ENCODE measurements at places on chromosomes 7 and 10.

- peak; percentile 47 for DNase-seq
Measured at GRCh38 chr7:44379366-44380188, 54.2 kb upstream of the CAMK2B start.

- no peak for DNase-seq
Measured at GRCh38 chr7:30864101-30864500, 47.6 kb upstream of the AQP1 start.

- peak; percentile 35 for DNase-seq
Measured at GRCh38 chr10:79127151-79127961, 58.6 kb downstream of the ZMIZ1 start.

DNA sequence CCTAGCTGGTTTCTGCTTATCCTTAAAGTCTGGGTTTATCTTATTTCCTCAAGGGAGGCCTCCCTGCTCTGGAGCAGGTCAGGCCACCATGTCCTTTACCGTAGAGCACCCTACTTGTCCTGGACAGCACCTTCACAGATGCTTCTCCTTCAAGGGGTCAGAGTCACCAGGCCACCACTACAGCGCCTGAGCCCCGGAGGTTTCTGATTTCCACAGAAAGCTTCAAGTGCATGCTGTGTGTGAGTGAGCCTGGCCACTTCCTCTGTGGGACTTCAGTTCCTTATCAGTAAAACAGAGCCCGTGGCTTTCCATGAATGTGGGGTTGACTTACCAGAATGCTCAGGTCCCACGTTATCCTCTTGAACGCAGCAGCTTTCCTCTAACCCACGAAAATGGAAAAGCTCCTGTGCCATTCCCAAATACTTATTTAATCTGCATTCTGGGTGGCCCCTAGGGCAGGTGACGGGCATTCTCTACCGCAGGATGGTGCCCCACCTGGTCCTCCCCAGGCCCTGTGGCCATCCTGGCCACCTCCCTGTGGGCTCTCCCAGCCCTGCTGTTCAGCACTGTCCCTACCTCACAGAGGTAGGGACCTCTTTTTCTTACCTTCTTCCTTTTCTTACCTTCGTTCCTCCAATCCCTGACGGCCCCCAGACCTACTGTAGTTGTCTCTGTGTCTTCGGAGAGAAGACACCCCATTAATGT is 1.4 kb upstream of the DOCK1 start:
- DNase-seq, result no peak

GRCh38 chr7:79702116-79702515 is 248.6 kb upstream of the MAGI2 start:
- peak; percentile 57 for DNase-seq

GRCh38 chr10:63200431-63200830 is 67.3 kb downstream of the NRBF2 start:
- DNase-seq, result no peak

- peak; percentile 59 for DNase-seq
Measured at GRCh38 chr7:142177869-142178268, 66.4 kb downstream of the MGAM2 start.

DNA sequence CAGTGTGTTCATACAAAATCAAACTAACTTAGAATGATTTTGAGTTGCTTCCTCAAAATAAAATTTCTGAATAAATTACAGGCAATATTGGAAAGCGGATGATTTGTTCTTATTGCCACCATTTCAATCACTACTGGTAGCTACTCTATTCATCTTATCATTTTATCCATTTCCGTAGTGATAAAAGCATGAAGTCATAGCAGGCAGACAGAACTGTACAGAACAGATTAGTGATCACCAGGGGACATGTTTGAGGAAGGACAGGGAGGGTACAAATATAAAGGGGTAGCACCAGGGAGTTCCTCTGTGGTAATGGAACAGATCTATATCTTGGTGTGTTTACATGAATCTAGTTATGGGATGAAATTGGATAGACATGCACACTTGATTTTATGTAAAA is 138.5 kb downstream of the WNT2 start:
- DNase-seq, result no peak

- no peak for DNase-seq
Measured at GRCh38 chr10:80900661-80901060, 363.0 kb downstream of the SH2D4B start.

DNA sequence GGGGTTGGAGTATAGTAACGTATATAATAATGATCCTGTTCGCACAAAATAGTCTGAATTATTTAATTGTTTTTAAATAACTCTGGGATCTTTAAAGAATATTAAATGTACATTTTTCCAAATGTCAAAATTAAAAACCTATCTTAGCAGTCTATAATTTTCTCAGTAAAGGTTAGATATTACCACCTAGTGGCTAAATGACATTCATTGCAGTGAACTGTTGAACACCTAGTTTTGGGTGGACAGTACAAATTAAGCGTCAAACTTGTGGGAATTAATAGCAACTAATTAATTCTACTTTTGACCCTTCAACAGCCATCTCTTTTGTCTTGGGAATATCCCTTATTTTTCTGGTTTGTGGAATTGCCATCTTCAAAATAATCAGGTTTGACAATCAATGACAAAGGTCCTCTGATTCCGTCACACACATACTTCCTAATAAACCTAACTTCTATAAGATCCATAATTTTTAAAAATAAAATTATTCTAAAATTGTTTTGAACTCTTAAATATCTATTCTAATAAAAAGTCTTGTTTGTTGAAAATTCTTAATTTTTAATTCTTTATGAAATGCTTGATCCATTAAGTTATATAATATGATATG is 165.7 kb downstream of the SEMA3D start:
- no peak for DNase-seq

- peak; percentile 9 for DNase-seq
Measured at GRCh38 chr10:18185621-18186020, 45.4 kb downstream of the CACNB2 start.

DNA sequence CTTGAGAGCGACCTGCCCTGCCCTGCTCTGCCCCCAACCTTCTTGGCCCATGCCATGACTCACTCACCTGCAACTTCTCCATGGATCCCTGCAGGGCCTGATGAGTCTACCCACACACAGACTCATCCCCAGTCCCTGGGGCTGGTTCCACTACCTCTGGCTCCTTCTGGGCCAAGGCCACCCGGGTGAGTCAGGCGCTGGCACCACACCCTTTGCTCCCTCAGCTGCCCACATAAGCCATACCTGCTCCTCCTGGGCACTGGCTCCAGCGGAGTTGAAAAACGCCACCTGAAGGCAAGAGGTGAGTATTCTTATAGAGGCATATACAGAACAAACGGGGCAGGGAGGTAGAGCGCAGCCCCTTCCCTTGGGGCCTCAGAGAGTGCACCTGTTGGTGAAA is 16.2 kb upstream of the MTPAP start:
- peak; percentile 77 for DNase-seq

GRCh38 chr7:931871-932650 is 22.4 kb downstream of the ADAP1 start:
- no peak for DNase-seq

DNA sequence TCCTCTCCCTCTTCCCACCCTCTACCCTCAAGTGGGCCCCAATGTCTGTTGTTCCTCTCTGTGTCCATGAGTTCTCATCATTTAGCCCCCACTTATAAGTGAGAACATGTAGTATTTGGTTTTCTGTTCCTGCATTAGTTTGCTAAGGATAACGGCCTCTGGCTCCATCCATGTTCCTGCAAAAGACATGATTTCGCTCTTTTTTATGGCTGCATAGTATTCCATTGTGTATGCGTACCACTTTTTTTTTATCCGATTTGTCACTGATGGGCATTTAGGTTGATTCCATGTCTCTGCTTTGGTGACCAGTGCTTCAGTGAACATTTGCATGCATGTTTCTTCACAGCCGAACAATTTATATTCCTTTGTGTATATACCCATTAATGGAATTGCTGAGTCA is 51.7 kb upstream of the ATP6V0A4 start:
- no peak for DNase-seq

GRCh38 chr10:104612571-104613205 is 28.4 kb upstream of the SORCS3 start:
- DNase-seq, result no peak

GRCh38 chr10:96685306-96685705 is 35.0 kb downstream of the PIK3AP1 start:
- no peak for DNase-seq

GRCh38 chr10:132624847-132625471 is 87.4 kb downstream of the INPP5A start:
- DNase-seq, result no peak

DNA sequence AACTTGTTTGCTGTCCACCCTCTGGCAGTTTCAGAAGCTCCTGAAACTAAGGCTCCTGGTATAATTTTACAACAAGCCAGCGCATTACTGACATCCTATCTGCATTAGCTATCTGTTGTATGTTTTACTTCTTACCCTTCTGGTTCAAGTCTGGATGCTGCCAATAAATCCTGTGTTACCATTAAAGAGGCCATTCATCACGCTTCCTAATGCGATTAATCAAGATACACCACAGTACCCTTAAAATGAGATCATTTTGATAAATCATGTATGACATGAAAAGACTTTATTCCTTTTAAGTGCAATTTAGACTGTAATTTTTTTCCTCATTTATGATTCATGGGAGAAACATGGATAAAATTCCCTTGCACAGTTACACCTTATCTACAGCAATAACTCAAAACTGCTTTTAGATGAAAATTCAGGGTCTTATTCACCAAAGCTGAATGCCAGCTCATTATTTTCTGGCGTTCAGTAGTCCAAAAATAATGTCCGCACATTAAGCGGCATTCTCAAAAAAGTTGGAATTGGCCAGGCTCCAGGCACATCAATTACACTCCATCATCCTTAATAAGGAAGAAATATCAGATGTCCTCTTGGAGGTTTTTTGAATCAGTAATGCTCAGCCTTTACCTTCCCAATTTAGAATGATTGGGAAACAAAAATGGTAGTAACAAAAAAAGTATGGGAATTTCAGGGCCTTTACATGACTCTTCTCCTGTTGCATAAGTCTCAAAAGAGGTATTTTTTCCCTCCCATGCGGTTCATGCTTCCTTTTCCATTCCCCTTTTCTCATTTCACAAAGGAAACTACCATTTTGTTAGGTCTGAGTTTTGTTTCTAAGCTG is 878.5 kb downstream of the LRMDA start:
- DNase-seq, result no peak

- no peak for DNase-seq
Measured at GRCh38 chr7:157348548-157348947, 11.7 kb downstream of the DNAJB6 start.

DNA sequence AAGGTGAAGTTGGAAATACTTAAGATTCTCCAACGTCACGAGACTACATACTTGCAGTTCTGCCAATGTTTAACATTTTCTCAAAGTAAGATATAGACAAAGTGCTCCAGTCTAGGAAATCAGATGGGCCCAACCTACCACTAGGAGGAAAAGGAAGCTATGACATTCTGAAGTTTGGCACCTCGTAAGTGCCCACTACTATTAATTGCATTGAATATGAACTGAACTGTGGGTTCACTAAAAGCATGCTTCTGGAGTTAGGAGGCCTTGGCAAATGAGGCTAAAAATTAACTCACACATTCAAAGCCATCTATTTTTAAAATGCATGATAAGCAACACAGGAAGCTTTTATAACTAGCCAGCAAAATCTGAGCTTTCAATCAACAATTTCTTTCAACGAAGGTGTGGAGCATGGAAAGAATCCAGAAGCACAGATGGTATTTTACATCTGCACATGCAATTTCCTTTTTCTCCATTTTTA is 149.7 kb downstream of the LRRTM3 start:
- DNase-seq, result no peak

DNA sequence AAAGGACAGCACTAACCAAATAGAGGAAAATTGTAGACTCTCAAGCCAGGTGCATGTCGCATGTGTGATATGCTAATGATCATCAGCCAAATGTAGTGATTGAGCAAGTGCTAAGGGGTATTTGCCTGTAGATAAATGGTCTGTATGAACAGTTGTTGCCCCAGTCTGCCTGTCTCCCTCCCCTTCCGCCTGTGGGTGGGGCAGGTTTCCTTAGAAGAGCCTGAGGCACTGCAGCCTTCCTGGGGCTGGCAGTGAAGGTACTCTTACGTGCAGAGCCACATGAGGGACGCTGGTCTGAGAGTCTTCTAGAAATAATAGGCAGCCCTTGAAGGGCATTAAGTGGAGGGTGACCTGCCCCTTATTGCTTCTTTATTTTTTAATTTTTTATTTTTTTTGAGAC is 152.1 kb downstream of the SNX10 start:
- no peak for DNase-seq

- DNase-seq, result no peak
Measured at GRCh38 chr7:127979113-127979727, 52.0 kb downstream of the LRRC4 start.

GRCh38 chr7:36115448-36116321 is 37.4 kb upstream of the EEPD1 start:
- DNase-seq, result peak; percentile 95

DNA sequence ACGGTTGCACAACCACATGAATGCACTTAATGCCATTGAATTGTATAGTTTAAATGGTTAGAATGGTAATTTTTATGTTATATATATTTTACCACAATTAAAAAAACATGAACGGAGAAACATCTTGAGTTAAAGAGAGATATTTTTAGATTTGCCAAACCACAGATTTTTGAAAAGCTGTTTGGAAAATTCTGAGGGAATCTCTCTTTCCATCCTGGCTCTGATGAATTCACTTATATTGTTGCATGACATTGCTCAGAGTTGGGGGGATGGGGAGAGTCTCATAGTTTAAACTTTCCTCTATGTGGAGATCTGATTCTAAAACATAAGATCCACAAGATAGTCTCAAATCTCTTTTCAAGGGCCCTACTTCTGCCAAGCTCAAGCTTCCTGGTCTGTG is 275.0 kb upstream of the NPVF start:
- no peak for DNase-seq

- DNase-seq, result no peak
Measured at GRCh38 chr10:123327450-123327849, 173.2 kb downstream of the BUB3 start.

- DNase-seq, result no peak
Measured at GRCh38 chr10:91185239-91185875, 35.1 kb upstream of the PCGF5 start.

GRCh38 chr10:88534072-88534665 is 48.9 kb downstream of the RNLS start:
- no peak for DNase-seq

DNA sequence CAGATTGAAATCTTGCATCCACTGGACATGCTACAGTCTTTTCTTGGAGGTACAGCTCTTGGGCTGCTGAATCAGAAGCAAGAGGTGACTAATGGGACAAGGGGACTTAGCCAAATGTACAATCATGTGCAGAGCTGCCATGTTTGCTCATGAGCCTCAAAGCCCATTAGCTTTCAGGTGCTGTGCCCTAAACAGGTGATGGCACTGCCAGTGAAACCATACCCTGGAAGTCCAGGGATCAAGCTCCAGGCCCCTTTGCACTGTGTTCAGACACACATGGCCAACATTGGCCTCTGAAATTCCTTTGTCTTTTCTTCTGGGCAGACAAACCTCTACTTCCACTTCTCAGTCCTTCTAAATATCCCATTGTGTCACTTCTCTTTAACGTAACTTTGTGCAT is 328.2 kb downstream of the GRID1 start:
- DNase-seq, result no peak

All from mammary epithelial cell (primary cell).